ENCODE measurements at places on chromosomes 13 and 19.

DNA sequence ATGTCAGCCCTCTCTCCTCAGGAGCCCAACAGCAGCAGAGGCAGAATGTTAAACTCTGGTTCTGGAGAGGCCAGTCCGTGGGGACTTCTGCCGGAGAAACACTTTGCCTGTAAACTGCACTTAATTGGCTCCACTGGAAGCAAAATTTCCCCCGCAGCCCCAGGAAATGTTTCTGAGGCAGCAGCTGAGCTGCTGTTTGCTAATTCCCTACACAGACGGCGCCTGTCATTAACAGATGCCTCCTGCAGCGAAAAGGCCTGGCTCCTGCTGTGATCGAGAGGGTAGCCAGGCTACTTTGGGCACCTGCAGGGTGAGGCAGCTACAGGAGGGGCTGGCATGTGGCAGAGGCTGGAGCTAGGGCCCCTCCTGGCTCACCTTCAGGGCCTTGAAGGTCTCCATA is 5.2 kb upstream of the TM6SF2 start:
- DNase-seq = no peak

- no peak for DNase-seq
Observed at GRCh38 chr19:33628921-33629825, 7.4 kb downstream of the CHST8 start.

DNA sequence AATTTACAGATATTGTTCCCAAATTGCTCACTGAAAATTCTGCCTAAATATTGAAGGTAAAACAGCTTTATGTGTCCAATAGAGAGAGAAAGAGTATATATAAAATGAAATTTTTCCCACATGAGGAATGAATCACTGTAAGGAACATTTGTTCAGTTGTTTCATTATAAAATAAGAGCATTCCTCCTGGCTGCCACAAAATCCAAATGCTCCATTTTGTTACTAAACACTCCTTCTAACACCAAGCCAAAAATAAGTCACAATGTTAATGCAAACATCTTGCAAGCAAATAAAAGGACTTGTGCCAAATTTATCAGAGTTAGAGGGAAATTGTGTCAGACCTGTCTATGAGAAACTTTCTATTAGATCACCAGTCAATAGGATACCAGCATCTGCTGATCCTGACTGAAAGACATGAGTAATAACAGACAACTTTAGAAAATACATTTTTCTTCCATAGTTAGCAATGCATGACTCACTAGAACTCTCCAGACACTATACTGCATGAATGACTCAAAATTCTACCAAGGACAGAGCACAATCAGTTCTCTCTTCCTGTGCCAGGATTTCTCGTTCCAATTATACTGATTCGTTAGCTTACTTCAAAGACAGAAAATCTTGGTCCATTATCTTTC is 83.5 kb upstream of the FNDC3A start:
- DNase-seq = peak; percentile 21

DNA sequence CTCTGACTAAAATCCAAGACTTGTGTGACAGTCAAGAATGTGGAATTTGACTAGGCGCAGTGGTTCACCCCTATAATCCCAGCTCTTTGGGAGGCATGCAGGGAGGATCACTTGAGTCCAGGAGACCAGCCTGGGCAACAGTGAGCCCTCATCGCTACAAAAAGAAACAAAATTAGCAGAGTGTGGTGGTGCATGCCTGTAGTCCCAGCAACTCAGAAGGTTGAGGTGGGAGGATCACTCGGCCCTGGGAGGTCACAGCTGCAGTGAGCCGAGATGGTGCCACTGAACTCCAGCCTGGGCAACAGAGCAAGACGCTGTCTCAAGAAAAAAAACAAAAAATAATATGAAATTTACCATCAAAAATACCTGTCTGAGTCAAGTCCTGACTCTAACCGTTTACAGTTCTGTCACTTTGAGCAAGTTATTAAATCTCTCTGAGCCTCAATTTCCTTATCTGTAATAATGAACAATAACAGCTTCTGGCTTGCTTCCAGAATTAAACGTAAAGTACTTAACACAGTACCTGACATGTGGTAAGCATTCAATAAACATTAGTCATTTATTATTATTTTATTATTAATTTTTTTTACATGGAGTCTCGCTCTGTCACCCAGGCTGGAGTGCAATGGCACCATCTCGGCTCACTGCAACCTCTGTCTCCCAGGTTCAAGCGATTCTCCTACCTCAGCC is 204.6 kb upstream of the TSC22D1 start:
- DNase-seq = no peak

- no peak for DNase-seq
Observed at GRCh38 chr13:99792079-99792921, 179.3 kb downstream of the ZIC5 start.

DNA sequence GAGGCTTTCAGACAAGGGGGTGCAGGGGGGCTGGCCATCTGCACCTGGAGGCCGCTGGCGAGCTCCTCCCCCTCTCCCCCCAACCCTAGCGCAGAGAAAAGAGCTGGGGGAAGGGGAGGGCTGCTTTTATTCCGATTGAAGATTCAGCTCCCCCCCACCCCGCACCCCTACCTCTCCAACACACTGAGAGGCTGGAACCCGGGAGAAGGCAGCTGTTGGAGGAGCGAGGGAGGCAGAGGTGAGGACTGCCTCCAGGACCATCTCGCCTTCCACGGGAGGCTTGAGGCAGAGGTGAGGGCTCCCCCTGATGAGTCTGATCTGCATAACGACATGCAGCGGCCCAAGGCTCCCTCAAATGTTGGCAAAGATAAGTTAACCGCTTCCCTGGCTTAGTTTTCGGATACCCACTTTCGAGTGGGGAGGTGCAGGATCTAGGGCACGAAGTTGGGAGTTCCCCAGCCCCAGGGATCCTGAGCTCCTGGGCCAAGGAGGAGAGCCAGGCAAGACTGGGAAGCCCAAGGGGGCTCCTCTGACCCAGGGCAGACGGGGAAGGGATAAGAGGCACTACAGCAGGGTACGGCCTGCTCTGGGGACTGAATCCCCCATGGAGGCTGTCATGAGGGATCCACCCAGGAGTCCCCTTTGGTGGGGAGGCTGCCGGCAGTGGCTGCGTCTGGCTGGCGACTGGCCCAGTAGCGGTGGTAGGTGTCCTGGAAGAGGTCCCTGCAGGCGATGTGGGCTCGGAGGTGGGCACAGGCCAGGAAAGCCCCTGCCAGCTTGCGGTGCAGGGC is 1.2 kb upstream of the NUMBL start:
- DNase-seq = no peak

GRCh38 chr19:1616875-1617274 is 11.6 kb upstream of the UQCR11 start:
- DNase-seq = no peak

DNA sequence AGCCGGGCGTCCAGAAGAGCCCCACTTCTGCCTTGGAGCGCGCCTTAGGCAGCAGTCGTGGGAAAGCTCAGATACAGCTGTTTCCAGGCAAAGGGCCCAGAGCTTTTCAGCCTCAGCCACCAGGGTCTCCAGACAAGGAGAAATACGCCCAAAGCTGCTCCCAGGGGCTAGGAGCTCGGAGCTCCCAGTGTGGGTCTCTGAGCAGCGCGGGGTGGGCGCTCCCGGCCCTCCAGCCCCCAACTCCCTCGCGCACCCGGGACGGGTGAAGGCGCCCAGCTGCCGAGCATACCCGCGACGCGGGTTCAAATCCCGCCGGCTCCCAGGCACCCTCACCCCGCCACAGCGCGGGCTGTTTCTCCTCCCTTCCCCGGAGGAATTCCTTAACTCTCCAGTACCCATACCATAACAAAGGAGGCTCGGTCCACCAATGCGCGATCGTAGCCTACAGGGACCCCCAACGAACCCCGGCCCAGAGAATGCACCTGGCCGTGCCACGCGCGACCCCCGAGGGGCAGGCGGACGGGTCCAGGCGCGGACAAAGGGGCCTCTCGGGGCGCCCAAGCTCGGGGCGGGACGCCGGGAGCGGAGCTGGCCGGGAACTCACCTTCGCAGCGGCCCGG is 507 bp downstream of the COL4A1 start:
- DNase-seq = no peak

GRCh38 chr13:36006347-36006746 is 124.8 kb downstream of the DCLK1 start:
- no peak for DNase-seq

GRCh38 chr19:14405758-14406644 is 13.1 kb downstream of the DDX39A start:
- peak; percentile 49 for DNase-seq
